ENCODE measurements at places on chromosomes 11 and 22.

- DNase-seq, result no peak
These were observed 10.7 kb downstream of the BCL9L start for GRCh38 chr11:118914987-118915386.

- no peak for DNase-seq
These were observed 20.6 kb downstream of the BCO2 start for GRCh38 chr11:112195951-112196351.

DNA sequence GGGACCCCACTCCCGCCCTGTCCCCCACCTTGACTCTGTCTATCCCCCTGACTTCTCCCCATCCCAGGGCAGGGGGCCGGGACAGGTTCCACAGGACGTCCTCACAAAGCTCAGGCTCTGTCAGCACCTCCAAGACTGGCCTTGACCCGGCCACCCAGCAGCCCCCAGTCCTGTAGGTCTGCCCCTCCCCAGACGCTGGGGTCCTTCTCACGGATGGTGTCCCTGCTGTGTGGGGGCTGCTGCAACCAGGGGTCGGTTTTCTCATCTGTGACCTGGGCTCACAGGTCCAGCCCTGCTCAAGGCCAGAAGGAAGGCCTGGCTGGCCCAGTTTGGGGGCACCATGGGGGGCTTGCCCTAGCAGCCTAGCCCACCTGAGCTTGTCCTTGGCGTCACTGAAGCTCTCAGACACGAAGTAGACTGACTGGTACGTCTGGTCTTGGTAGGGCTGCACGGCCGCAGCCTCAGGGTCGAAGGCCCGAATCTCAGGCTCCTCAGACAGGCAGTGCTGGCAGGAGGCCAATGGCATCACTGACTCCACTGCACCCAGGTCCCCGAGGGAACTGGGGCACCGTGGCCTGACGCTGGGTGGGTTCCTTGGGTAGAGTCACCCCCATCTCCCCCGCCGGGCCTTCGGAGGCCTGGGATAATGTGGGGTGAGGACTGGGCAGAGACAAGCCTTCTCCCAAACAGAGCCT lies 4.0 kb upstream of the INS start:
- DNase-seq, result no peak

DNA sequence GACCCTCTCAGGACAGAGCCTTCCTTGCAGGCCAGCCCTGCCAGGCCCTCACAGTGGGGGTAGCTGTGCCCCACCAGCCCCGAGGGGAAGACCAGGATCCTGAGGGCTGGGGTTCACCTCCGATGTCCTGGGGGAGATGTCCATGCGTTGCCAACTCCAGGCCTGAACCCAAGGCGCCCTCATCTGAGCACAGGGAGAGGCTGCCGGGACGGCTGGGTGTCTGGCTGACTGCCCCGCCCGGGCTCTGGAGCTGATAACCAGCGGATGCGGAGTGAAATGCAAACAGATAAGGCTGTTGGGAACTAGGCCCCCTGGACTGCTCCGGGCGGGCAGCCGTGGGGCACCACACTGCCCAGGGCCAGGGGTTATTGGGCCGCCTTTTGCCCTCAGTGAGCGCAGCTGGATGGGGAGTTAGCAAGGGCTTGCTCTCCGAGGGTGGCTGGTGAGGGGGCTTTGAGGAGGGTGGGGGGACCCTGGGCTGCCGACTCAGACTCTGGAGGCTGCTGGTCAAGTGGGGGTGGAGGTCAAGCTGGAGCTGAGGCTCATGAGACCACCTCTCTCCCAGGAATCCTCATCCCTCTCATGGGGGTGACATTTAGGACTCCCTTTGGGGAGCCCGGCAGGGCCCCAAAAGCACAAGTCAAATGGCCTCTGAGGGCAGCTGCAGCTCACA lies 5.6 kb upstream of the MUC6 start:
- no peak for DNase-seq

GRCh38 chr11:29676993-29677392 lies 339.8 kb downstream of the KCNA4 start:
- DNase-seq, result no peak

GRCh38 chr22:48263431-48263765 lies 1500.9 kb downstream of the TBC1D22A start:
- DNase-seq, result no peak

DNA sequence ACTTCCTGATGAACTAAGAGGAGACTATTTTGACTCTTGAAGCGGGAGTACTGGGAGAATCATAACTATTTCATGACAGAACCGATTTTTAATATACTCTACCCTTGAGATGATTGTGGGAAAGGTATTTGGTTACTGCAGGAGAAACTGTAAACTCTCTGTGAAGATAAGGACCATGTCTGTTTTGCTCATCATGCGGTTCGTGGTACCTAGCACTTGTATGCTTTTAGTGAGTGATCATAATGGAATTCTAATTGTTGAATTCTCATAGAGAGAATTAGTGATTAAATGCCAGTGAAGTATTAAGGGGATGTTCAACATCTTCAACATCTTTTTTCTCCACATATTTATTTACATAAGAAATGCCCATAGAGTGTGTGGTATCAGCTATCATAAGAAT lies 11.4 kb downstream of the AASDHPPT start:
- no peak for DNase-seq

Measured in T follicular helper cell (primary cell).